ENCODE measurements at places on chromosomes 6 and 20.

GRCh38 chr6:163813979-163814493 lies 399.5 kb downstream of the QKI start:
- no peak for DNase-seq

DNA sequence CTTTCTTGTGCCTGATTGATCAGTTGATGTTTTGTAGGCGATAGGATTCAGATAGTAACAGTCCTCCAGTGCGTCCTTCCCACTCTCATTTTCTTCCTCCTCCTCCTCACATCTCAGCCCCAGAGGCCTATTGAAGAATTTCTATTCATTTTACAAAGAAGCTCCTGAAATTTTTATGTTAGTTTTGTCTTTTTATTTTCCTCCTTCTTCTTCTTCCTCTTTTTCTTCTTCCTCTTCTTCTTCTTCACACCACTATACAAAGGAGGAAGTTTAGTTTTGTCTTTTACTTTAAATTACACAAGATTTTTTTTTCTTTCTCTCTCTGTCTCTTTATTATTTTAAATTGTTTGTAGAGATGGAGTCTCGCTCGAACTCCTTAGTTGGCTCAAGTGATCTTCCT lies 19.1 kb downstream of the BTN2A1 start:
- no peak for DNase-seq

GRCh38 chr6:151436802-151437201 lies 15.1 kb downstream of the RMND1 start:
- DNase-seq, result no peak

GRCh38 chr20:37838769-37839431 lies 64.0 kb upstream of the VSTM2L start:
- no peak for DNase-seq

DNA sequence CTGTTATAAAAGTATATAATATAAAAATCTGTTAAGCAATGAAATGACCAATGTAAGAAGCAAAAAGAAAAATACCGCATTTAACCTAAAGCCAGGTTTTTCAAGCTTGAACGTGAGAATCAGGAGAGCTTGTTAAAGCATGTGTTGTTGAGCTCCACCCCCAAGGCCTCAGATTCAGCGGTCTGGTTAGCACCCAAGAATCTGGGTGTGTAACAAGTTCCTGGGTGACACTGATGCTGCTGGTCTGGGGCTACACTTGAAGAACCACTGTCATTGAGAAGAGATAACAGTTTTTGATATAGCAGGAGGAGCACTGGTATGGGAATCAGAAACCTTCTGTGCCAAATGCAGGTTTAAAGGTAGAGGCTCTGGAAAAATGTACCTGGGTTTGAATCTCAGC lies 154.0 kb downstream of the ID4 start:
- DNase-seq, result no peak

DNA sequence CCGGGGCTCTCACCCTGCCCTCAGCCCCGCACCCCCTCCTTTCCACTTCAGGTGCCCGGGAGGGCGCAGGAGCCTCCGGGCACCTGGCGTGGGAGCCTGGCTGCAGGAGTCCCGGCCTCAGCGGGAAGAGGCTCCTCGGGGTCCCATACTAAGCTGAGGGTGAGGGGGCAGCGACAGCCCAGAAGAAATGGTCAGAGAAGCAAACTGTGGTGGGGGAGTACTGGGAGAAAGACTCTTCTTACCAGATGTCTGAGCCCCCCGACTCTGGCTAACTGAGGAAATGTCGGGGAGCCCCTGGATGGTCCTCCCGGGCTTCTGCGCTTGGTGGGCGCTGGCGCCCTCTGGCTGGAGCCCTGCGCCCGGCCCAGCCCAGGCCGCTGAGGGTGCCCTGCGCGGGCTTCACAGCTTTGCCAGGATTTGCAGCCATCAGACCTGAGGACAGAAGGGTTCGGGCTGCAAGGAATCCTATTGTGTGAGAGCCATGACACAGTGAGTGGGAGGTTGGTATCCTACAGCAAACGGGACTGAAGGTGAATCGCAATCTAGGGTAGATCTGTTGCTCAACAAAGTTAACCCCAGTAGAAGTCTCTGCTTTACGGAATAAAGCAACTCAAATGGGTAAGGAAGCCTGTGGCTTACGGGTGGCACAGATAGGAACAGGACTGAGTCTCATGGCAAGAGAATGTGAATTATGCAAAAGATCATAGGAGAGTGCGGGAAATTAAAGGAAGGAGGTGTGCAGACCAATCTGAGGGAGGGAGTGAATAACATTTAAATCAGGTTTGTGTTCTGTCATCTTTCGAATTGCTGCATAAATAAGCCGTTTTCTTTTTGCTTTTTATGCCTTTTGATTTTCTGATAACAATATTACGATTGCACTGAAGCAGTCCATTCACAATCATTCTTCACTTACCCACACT lies 639 bp upstream of the RCAN2 start:
- DNase-seq, result peak; percentile 5

DNA sequence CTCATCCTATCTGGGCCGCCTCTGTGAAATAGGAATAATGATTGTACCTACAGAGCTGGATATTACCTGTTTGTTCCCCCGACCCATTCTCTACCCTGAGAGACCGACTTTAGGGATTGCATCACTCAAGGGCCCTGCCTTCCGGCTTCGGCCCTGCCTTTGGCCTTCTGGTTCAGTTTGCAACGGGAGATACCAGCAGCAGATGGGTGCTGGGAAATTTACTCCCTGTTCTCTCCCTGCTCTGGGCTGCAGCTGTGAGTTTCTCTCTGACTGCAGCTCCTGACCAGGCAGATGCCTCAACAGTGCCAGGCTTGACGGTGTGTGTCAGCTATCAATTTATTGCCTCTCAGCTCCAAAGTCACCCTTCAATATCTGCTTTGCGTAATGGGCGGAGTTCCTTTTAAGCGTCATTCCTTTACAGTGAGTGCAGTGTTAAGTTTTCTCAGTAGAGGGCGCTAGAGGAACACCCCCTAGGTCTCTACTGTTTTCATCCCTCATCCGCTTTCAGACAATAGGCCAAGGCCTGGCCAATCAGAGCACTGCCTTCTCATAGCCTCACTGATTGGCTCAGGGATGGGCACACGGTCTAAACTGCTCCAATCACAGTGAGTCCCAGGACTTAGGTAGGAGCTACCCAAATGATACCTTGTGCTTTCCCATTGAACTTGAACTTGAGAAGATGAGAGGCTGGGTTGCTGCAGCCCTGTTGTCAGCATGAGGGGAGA lies 30.0 kb downstream of the KCNG1 start:
- peak; percentile 18 for DNase-seq

DNA sequence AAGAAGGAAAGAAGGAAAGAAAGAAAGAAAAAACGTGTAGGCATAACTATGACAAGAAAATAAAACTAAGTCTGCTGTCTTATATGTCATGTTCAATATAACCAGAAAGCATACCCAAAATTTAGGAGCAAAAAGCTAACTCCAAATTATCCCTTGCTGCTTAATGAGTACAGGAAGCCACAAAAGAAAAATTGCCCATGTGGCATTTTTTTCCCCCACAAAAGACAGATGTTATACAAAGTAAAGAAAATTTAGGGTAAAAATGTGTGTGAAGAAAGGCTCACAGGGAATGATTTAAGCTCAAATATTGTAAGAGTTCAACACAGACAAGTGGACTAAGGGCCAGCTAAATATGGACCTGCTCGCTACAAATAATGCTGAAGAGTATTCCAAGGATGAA lies 263.8 kb downstream of the BTBD9 start:
- no peak for DNase-seq

DNA sequence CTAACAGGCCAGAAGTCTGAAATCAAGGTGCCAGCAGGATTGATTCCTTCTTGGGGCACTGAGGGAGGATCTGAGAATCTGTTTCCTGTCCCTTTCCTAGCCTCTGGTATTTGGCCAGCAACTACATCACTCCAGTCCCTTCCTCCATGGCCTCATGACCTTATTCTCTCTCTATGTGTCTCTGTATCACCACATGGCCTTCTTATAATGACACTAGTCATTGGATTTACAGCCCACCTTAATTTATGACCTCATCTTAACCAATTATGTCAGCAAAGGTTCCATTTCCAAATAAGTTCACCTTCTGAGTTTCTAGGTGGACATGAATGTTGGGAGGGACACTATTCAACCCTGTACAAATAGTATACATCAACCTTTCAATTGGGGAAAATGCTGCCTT lies 29.3 kb downstream of the SCML4 start:
- no peak for DNase-seq

All from NCI-H2029 (cell line).